ENCODE measurements at places on chromosomes 5 and 9.

GRCh38 chr9:125189011-125189360 lies 617 bp downstream of the PPP6C start:
- no peak for DNase-seq

GRCh38 chr5:73122875-73123810 lies 2.8 kb downstream of the TMEM171 start:
- no peak for DNase-seq

GRCh38 chr5:179241764-179242370 lies 103.4 kb downstream of the ADAMTS2 start:
- DNase-seq: no peak

GRCh38 chr5:166639151-166639550 lies 1652.3 kb upstream of the WWC1 start:
- DNase-seq: no peak

DNA sequence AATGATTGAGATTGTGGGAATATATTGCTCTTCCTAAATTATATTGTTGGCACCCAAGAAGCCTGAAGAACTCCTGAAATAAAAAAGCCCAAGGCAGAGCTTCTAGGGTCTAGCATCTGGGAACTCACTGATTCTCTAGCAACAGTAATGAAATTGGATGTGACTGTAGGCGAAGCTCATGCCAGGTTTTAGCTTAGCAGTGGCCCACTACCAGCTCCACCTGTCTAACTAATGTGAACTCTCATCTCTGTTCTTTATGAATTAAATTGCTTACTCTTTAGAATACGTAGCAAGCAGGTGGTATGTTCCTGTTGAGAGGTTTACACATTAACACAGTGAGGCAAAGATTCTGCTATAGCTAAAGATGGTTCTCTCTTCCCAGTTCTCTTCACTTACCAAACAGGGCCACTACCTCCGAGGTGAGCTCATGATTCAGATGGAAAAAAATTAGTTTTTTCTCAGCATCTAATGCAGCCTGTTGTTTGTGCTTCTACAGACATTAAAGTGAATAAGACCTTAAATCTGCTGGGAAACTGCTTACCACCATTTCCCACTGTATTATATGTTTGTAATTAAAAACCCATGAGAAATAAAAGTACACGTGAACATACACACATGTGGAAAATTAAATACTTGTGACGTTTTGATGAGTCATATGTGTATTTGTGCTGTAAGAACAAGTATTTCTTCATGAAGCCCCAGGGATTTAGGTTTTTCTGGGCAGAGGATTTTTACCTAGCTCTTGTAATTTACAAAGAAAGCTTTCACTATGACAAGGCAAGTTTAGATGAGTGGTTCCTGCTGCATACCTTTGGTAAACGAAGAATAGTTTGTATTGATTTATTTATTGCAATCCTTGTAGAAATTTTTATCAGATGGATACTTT lies 360.1 kb downstream of the KDM4C start:
- DNase-seq: no peak

DNA sequence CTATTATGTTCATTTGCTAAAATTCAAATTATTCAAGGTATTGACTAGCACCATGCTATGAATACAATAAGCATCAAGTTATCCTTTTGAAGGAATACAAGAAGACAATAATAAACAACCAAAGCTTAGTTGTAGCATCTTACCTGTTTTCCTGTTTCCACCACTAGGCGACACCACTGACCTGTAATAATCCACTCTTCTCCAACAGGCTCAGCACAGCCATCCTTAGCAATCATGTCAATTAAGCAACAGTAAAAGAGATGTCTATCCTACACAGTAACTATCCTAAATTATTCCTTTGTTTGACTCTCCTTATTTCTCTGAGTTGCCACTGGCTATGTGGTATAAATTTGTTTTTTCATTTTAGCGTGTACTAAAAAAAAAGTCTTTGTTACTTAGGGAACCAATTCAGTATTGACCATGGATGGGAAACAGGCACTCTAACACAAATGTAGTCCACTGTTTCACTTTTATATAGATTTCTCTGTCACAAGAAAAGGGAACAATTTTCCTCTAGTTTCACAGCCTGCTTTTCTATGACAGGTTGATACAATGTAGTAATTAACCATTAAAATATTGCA lies 46.2 kb downstream of the PCA3 start:
- DNase-seq: peak; percentile 42

GRCh38 chr9:133730994-133731715 lies 7.0 kb downstream of the SARDH start:
- no peak for DNase-seq

Data from right hindlimb (tissue), 1 donor.